ENCODE measurements at places on chromosomes 7 and 10. TPM values are rescaled to one million over a fixed set of nuclear protein-coding genes. Genes with fewer than 3 reads are reported as not detected.

GRCh38 chr7:47268851-47269836, 312.8 kb downstream of the TNS3 start:
- ATAC-seq, result no peak

GRCh38 chr10:119090968-119091367, 10.4 kb upstream of the EIF3A start:
- no peak for ATAC-seq

Gene KCP
- 0.92 TPM for total RNA-seq

Gene NKX1-2
- not detected for total RNA-seq

GRCh38 chr10:89785095-89785494, 83.7 kb downstream of the KIF20B start:
- ATAC-seq, result no peak

Gene ECHS1
- 119 TPM for total RNA-seq

Gene PTPRN2
- 0.42 TPM for total RNA-seq

DNA sequence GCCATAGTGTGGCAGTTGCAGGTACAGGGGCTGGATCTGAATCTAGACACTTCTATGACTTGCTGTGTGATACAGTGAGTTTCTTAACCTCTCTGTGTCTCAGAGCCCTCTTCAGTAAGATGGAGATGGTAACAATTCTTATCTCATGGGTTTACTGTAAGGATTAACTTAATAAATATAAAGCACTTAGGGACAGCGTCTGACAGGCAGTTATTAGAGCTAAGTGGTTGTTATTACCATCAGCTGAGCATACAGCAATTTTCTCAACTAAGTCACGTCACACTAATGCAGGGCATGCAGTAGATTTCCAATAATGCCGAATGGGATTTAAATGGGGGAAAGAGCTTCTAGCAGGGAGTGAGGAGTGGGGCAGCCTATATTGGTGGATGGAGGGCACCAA, 162.6 kb downstream of the SH2D4B start:
- ATAC-seq, result no peak

- no peak for ATAC-seq
Measured at GRCh38 chr10:130043491-130043890, 67.1 kb downstream of the C10orf143 start.

DNA sequence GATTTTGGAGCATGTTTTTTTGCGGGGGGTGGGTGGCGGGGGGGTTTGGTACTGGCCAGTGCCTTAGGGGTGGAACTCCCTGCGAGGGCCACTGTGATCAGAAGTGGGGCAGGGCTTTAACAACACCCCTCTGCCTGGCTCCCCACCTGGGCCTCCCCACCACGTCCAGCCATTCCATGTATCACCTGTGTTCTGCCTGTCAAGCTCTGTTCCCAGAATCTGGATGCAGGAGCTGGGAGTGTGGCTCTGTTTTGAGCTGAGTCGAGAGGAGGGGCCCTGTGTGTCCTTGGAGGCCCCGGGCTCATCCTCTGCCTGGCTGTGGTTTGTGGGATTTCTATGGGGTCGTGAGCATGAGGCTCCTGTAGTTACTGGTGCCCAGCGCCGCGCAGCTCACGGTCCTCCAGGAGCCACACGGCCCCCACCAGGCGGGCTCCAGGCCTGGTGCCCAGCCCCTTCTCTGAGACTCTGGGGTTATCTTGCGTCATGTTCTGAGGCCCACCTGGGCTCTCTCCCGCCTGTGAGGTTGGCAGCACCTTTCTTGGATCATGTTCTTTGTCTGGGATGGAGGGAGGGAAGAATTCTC, 29.6 kb downstream of the PFKFB3 start:
- ATAC-seq, result no peak

DNA sequence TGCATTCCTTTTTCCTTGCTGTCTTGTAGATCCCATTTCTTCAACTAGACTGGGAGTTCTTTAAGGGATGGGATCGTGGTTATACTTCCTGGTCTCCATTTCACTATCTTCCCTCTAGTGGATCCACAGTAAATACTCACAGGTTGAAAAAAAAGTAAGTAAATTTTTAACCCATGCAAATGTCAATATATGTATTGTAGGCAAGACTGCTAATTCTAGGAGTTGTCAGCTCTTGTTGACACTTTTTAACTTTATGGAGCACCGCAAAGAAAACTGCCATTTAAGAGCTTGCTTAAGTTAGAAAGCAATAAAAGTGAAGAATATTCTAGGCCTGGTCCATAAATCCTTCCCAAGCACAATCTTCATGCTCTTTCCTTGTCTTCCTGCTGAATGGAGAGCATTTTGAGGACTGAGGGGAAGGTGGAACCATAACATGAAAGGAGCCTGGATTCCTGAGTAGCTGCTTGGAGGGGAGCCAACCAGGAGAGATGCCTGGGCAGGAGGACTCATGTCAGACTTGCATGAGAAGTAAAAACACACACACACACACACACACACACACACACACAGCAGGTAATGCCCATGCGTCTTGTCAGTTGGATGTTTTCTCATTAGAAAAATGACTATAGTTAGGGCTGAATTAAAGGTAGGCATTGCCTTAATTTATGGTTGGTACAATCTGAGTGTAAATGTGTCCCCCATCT, 32.2 kb downstream of the VWA2 start:
- no peak for ATAC-seq

All from motor neuron (in vitro differentiated cells).